ENCODE measurements at places on chromosomes 4 and X.

DNA sequence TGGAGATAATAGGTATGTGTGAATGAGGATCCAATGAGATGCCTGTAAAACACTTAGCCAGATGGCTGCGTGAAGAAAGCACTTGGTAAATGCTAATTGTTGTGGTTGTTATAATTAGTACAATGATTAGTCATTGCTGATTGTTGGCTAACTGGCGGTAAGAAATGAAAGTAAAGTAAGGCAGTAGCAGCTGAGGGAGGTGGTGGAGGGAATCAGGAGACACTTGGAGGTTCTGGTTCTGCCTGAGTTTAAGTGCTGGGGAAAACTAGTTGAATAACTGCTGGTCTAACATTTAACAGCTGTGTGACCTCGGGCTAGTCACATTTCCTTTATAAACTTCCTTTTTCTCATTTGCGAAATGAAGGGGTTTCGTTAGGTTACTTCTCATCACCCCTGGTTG is 30.9 kb downstream of the CD38 start:
- DNase-seq = no peak

DNA sequence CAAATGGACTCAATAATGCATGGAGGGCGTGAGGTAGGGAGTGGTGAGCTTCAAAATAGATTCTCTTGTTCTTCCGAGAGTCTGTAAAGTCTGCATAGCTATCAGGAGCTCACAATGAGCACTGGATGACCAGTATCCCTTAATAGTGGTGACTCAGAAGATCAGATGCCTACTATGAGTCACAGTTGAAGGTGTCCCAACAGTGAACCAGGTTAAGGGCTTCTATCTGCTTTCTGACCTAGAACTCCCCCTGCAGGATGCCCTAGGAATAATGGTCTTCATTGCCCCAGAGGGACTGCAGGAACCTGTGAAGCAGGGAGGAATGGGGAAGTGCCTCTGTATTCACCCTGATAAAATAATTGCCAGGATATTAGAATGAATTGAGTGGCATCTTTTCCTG is 22.1 kb downstream of the DGKK start:
- DNase-seq = no peak

DNA sequence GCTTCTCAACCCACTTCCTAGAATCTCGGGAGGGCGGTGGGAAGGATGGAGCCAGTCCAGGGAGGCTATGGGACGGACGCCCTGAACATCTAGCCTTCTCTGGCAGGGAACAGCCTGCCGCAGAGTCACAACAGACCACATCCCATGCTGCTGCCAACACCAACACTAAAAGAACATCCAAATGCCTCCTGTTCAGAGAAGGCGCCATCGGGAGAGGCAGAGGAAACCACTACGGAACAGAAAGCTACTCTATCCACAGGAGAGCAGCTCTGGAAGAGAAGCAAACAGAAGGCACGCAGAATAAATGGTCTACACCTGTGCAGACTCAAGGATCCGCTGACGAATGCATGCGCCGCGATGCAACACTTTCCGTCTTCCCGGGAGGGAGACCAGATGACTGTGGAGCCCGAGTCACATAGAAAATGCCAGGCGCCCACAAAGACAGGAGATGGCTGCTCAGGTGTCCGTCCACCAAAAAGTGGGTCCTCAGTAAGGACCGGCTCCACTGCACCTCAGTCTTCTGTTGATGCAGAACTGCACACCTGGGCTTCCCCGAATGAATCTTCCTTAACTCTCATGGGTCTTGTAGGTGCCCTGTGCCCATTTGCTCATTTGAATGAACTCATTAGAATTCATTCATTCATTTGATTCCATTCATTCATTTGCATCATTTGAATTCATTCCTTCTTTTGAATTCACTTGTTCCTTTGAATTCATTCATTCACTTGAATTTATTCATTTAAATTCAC is 217.5 kb downstream of the DHRSX start:
- DNase-seq = no peak

DNA sequence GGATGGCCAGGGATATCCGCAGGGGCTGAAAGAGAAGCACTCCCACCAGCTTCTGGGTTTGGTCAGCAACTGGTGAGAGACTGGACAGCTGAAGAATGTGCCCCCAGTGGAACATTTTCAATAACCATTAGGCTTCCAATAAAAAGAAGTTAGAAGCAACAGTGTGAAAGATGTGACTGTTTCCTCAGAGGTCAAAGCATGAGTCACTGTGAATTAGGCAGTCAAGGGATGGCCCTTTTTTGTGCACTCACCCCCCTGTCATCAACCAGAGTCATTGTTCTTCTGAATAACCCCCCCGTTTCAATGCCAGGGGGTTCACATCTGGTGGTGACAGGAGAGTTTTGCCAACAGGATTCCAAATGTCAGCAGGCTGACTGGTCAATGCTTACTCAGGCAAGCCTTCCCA is 74.6 kb upstream of the SH3RF1 start:
- no peak for DNase-seq

Data from GM12891 (cell line).